ENCODE measurements at places on chromosomes 1 and 21.

DNA sequence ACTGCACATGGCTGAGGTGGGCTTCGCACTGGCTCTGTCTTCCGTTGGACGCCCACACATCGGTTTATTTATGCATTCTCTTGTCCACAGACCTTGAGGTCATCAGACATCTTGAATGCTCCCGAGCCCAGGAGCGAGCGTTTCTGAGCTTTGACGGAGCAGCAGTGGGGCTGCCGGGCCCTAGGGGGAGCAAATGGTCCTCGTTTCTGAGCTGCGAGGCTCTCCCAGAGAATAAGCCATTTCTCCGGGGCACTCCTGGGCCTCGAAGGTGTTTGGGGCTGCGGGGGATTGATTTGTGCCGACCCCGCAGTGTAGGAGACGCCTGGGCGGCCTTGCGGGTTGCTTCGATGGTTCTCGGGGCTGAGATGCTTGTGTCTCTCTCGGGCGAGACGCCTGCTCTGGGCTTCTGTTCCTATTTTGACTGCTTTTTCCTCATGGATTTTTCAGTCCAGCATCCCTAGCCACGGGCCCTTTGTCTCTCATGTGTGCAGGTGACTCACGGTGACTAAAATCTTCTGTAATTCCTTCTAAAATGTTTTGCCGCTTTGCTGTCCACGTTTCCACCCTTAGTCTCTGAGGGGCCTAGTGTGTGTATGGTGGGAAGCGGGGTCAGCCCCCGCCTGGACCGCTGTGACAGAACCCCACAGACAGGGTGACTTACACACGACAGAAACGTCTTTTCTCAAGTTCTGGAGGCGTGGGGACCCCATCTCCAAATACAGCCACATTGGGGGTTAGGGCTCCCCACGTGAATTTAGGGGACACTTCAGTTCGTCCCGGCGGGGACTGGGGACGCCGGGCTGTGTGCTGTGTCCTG lies 62.1 kb downstream of the FAAP20 start:
- DNase-seq, result no peak

DNA sequence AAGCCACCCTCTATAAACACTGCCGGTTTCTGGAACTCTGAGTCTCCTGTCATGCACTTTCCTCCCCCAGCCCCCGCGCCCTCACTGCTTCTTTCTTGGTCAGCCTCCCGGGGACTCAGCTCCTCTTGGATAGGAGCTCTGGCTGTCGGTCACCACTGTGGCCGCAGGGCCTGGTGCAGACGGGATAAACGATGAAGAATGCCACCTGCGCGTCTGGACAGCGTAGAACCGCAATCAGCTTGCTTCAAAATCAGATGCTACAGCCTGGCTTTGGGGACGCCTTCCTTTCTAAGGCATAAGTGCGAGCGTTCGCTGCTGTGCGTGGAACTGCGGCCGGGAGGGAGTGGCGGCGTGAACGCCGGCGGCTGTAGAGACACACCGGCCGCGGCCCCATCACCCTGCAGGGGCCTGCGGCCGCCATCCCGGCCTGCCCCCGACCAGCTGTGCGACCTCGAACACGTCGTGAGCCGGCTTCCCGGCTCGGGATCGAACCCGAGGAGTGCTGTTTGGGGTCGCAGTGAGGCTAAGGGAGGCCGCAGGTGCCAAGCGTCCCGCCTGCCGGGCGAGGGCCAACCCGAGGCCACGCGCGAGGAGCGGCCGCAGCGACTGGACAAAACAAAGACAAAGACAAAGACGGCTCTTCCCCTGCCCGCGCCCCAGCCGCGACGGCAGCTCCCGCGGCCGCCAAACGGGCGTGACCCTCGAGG lies 688 bp downstream of the PTTG1IP start:
- DNase-seq, result no peak

- no peak for DNase-seq
These were observed 28.7 kb downstream of the PADI3 start for GRCh38 chr1:17277511-17278159.

GRCh38 chr1:54267815-54268761 lies 68.1 kb downstream of the MRPL37 start:
- no peak for DNase-seq

- DNase-seq, result no peak
These were observed 153.4 kb upstream of the IRF2BP2 start for GRCh38 chr1:234763367-234763766.

GRCh38 chr1:73333847-73334503 lies 864.0 kb downstream of the LRRIQ3 start:
- no peak for DNase-seq

DNA sequence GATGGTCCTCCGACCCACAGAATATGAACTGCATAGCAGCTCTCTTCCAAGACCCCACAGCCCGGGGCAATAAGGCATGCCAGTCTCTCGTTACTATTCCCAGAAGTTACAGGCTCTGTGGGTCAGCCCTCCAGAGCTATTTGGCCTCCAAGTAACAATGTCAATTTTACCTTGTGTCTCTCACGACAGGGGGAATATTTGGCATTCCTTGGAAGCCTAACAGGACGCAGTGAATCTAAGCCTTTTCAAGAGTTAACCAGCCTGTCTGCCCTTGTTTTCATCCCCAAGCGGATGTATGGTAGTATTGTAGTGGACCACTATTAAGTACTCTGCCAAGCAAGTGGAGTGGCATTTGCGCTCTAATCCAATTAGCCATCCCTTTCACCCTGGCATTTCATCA lies 24.4 kb upstream of the GNG4 start:
- DNase-seq, result no peak

DNA sequence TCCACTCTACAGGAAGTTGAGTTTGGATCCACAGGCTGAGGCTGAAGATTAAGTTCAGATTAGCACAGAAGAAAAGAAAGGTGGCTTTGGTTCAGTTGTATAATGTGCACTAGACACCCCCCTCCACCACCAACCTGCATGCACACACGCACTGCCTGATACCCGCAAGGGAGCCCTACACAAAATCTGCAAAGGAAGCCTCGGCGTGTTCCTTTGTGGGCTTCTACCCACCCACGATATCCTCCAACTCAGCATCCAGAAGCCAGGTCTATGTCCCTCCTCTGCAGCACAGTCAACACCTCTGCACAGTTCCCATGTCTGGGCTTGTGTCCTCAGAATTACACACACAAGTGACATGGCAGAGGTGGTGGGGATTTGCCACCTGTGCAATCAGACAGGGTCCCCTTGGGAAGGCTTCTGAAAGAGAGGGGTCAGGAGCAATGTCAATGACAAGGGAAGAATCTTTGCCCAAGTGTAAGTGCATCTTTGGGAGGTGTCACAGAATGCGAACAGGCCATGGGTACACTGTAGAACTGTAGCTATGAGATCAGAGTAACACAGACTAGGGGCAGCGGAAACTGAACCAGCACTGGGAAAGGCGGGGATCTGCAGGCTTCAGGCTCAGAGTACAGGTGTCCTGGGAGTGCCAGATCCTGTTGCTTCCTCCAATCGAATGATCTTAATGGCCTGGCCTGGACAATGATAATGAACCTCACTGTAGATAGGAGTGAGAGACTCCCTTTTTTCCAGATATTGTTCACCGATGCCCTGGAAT lies 148.6 kb upstream of the ETV3 start:
- no peak for DNase-seq

GRCh38 chr1:161722406-161722805 lies 1.1 kb downstream of the FCRLB start:
- DNase-seq, result no peak

Data from NCI-H2081 (cell line).